ENCODE measurements at places on chromosomes 5 and 9. TPM values are rescaled to one million over a fixed set of nuclear protein-coding genes. Genes with fewer than 3 reads are reported as not detected.

The ITK gene
- 4.4 TPM for total RNA-seq

The GRK6 gene
- total RNA-seq, result 22.1 TPM

The APBA1 gene
- 8.0 TPM for total RNA-seq

The MCIDAS gene
- total RNA-seq, result 0.98 TPM

The UBE2QL1 gene
- 1.8 TPM for total RNA-seq

The SHISAL2B gene
- total RNA-seq, result not detected

The MYO10 gene
- total RNA-seq, result 22.6 TPM

The PFN3 gene
- not detected for total RNA-seq

The SLC45A2 gene
- total RNA-seq, result not detected

The SEMA6A gene
- total RNA-seq, result 33.9 TPM

The LRRC70 gene
- 9.5 TPM for total RNA-seq

The ANKRD18A gene
- 5.0 TPM for total RNA-seq

The GRM6 gene
- total RNA-seq, result not detected

The SPINK4 gene
- not detected for total RNA-seq

The CSF1R gene
- total RNA-seq, result 79.0 TPM

The OR1J2 gene
- not detected for total RNA-seq

The SMIM3 gene
- total RNA-seq, result 47.9 TPM

The SLC4A9 gene
- total RNA-seq, result not detected

The HCN1 gene
- 0.29 TPM for total RNA-seq

The LCN6 gene
- 9.5 TPM for total RNA-seq
